Kasumi-1 (cell line): ENCODE measurements at places on chromosomes 11 and 22.

DNA sequence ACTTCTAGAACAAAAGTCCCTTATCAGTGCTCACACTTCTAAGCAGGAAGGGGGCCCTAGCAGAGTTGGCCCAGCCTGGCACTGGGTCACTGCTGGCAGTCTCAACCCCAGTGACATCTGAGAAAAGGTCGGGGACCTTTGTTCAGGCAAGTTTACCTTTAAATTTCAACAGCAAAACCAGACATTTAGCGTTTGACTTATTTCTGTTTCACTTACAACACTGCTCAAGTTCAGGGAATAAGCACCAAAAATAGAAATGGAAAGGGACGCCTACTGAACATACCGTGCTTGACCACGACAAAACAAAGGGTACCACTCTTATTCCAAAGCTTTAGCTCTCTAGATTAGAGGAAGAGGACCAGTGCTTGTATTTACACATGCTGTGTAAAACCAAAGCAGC lies 26.2 kb downstream of the PITPNB start:
- DNase-seq = no peak

DNA sequence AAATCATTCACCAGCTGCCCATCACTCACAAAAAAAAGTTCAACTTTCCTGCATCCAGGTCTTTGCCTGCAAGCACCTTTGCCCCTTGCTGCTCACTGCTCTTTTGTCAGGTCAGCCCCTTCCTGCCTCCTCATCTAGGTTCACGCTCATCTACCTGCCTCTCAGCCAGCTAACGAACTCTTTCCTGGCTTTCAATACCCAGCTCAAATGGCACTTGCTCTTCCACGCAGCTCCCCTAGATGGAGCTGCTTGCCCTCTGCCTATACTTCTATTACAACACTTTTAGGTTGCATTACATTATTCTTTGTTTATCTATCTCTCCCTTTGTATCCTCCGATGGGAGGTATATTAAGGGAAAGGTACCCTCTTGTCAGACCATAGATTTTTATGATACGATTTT lies 78.9 kb upstream of the TBCEL start:
- peak; percentile 17 for DNase-seq

GRCh38 chr22:36331912-36332622 lies 55.7 kb downstream of the MYH9 start:
- DNase-seq = peak; percentile 81

DNA sequence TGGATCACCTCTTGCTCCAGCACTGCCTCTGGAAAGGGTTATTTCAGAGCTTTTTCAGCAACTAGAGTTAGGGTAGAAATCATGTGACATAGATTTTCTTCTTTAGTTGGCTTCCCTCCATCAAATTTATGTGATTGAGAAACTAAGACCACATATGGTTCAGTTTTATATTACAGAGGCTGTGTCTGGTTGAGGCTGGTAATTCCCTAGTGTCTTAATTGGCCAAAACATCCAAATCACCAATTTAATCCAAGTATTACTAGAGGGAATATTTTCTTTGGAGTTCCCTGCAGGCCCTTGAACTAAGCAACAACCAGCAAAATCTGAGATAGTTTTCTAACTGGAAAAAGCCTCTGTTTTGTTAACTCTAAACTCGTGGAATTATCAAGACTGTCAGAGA lies 136.3 kb downstream of the ARHGAP42 start:
- DNase-seq = no peak

GRCh38 chr11:33722590-33723234 lies 13.5 kb downstream of the CD59 start:
- no peak for DNase-seq

- no peak for DNase-seq
Observed at GRCh38 chr11:122137078-122137793, 21.2 kb upstream of the BLID start.

DNA sequence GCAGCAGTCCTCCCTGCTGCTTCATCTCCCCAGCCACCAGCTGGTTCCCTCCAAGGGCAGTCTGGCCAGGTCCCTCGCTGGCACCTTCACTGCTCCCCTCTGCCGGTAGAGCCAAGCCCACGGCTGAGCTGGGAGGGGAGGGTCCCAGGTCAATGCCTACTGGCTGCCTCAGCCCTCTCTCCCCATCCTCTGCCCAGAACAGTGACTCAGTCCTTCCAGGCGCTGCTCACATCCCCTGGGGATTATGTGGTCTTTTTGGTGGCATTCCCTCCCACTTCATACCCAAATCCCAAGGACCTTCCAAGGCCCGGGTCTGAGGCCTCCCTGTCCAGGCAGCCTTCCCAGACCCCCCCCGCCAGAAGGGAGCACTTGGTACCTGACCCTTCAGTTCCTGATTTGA lies 44.9 kb downstream of the WNT7B start:
- no peak for DNase-seq

DNA sequence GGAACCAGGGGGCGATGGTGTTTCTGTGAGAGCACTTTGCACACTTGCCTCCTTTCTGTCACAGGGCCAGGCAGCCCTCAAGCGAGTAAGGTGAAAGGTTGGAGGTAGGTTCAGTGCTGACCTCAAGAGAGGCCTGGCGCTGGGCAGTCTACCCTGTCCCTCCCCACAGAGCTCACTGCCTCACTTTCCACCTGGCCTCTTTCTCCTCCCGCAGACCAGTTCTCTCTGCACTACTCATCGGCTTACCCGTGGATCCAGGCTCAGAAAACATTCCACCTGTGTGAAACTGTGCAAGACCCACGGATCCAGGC lies 16.8 kb downstream of the APOL5 start:
- no peak for DNase-seq

DNA sequence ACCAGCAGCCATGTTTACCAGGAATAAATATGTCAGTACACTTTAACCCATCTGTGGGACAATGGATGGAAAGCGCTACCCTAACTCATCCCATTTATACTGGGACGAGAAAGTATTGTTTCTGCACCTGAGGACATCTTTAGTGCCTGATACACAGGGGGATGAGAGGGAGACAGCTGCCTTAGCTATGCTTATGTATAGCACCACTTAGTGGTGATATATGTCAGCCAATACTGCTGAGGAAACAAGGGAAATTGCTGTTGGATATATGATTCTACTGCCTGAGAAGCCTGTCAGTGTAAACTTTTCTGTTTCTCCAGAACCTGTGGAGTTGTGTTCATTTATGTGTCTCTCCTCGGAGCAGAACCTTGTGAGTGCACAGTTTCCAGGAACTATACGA lies 13.3 kb upstream of the CEP295 start:
- peak; percentile 53 for DNase-seq

DNA sequence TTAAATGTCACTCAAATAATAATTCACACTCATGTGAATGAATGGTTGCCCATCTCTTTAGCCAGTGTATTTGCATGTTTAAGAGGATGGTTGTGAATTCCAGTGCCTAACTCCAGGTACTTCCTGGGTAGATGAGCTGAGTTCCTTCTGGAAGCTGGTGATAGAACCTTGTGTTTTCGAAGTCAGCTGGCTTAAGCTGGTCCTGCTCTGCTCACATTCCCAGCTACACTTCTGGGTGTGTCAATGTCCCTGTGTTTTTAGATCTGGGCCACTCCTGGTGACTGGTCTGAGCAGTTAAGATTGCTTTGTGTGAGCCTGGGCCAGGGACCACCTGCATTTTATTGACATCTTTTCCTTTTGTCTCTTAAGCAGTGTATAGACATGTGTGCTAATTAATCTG lies 10.6 kb downstream of the TEAD1 start:
- DNase-seq = no peak

DNA sequence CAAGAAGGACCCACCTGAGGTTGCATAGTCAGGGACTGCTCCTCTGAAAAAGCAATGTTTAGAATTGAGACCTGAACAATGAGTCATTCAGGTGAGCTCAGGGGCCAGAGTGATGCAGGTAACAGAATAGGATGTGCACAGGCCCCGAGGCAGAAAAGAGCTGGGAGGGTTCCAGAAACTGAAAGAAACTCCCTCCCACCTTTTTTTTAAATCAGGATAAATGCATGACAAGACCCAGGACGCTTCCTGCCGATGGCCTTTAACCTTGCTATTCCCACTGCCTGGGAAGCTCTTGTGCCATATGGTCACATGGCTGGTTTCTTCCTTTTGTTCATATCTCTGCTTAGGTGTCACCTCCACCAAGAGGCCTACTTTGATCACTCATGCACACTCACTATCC lies 214.2 kb upstream of the ZBED5 start:
- no peak for DNase-seq

DNA sequence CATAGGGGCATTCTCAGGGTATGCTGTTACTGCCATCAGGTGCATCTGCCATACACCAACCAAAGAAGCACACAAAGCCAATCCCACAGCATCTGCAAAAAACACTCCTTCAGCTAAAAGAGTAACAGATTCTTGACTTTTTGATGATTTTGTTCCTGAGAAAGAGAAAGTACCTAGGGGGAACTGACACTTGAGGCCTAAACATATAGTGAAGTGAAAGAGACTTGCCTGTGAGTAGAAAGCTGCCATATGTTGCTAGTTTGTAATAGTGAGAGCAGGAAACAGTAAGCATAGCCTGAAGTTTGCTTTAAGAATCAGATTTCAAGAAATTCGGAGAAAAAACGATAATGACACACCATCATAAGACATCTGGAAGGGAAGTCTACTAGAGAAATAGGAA lies 97.9 kb upstream of the CTSC start:
- no peak for DNase-seq
